ENCODE measurements at places on chromosomes 6 and 20.

DNA sequence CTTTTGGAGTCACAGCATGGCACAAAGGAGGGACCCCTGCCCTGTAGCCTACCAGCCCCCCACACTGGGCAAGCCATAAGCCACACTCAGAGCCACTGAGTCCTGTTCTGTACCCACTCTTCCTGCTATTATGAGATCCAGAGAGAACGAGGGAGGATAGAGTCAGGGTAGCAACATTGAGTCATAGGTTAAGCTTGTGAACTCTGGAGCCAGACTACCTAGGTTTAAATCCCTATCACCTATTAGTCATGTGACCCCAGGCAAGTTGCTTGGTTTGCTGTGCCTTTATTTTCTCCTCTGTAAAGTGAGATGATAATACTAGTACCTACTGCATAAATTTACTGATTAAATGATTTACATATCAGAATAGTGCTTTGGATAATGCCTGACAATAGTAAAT is 540 bp downstream of the CNBD2 start:
- ATAC-seq, result no peak

GRCh38 chr6:21972516-21972915 is 324.3 kb downstream of the PRL start:
- ATAC-seq, result no peak

DNA sequence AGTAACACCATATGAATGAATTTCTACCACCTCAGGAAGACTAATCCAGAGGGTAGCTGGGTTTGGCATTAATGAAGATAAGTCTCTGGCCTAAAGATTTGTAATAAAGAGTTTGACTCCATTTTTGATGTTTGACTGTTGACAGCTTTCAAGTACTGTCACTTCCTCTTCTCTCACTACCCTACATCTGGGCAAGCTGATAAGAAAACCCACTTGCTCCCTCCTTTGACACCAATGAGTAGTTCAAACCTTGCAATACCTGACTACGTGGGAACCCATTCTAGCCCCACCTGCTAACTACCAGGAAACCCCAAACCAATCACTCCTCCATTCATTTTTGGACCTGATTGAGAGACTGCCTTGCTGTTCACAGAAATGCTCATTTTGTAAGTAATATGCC is 621.5 kb downstream of the TENT5A start:
- no peak for ATAC-seq

GRCh38 chr20:63811491-63811875 is 19.6 kb downstream of the ZBTB46 start:
- ATAC-seq, result no peak

GRCh38 chr6:122730775-122731386 is 48.6 kb upstream of the FABP7 start:
- no peak for ATAC-seq

DNA sequence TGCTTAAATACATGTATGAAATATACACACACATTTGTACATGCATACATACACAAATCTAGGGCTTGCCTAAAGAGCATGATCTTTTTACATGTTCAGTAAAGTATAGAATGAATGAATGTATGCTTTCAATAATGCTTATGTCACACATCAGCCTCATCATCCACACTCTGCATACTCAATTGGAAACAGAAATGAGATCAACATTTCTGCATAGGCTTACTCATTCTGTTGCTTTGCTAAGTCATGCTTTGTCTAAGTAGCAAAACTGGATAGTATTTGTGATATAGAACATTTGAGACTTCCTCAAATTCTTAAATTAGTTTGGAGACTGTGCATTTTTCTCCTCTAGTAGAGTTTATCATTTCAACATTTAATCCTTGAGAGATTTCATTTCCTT is 343.3 kb downstream of the ADGRB3 start:
- no peak for ATAC-seq

DNA sequence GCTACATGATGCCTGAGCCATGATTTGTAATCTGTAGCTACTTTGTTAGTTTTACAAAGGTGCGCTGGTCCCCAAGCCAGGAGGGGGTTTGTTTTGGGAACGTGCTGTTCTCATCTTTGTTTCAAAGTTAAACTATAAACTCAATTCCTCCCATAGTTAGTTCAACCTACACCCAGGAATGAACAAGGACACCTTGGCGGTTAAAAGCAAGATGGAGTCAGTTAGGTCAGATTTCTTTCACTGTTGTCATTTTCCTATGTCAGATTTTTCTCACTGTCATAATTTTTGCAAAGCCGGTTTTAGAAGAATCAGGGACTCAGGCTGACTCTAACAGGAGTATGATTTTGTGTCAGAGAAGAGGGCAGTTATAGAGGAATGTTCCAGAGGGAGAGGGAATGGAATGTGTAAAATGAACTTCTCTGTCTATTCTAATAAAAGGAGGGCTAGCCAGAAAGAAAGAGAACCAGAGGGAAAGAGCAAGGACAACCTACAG is 2.3 kb upstream of the GMPR start:
- ATAC-seq, result no peak

GRCh38 chr6:10579803-10580202 is 58.7 kb downstream of the GCNT2 start:
- no peak for ATAC-seq

GRCh38 chr6:112054555-112055190 is 769 bp downstream of the CCN6 start:
- ATAC-seq, result no peak

- no peak for ATAC-seq
These were observed 717.9 kb upstream of the POU3F2 start for GRCh38 chr6:98116455-98116854.

GRCh38 chr6:28589234-28589956 is 63.7 kb downstream of the GPX5 start:
- ATAC-seq, result peak; percentile 53

GRCh38 chr20:47818016-47818415 is 32.7 kb upstream of the SULF2 start:
- no peak for ATAC-seq

GRCh38 chr6:3738381-3739131 is 13.0 kb downstream of the PXDC1 start:
- no peak for ATAC-seq

DNA sequence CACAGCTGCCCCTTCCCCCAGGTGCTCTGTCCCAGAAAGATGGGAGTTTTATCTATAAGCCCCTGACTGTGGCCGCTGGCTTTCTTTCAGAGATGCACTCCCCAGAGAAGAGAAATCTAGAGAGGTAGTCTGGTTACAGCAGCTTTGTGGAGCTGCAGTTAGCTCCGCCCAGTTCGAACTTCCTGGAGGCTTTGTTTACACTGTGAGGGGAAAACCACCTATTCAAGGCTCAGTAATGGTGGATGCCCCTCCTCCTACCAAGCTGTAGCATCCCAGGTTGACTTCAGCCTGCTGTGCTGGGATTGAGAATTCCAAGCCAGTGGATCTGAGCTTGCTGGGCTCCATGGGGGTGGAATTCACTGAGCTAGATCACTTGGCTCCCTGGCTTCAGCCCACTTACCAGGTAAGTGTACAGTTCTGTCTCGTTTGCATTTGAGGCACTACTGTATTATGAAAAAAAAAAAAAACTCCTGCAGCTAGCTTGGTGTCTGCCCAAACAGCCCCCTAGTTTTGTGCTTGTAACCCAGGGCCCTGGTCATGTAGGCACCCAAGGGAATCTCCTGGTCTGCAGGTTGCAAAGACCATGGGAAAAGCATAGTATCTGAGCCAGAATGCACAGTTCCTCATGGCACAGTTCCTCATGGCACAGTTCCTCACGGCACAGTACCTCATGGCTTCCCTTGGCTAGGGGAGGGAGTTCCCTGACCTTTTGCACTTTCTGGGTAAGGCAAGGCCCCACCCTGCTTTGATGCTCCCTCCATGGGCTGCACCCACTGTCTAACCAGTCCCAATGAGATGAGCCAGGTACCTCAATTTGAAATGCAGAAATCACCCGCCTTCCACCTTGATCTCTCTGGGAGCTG is 275.0 kb downstream of the CENPW start:
- no peak for ATAC-seq

DNA sequence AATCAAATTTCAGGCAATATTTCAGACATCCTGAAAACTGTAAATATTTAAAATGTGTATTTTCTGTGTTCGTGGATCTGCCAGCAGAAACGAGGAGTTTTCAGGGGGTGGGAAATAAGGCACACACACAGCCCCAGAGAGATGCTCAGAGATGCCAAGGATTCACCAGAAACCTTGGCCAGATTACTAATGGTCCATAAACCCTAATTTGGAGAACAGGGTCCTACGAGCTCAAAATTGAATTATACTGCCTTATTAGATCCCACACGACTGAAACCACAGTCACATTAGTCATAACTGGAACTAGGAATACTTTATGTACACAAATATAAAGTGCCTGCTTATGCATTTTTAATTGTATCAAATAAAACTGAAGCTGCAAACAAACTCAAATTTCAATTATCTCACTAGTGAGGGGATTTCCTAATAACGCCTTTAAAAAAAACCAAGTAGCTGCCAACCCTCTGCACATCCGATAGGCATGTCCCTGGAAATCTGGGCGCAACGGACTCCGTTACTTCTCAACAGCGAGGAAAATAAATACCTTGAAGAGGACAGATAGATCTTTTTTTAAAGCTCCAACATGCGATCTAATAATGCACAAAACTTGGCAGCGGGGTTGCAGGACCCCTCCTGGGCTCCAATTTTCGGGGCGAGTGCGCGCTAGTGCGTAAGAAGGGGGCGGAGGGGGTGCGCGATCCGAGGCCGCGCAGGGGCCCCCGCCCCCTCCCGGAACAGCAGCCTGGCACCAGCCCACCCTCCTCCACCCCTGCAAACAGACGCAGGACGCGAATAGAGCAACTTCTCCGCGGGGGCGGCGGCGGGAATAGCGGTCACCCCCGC is 897 bp downstream of the CHD6 start:
- ATAC-seq, result no peak

DNA sequence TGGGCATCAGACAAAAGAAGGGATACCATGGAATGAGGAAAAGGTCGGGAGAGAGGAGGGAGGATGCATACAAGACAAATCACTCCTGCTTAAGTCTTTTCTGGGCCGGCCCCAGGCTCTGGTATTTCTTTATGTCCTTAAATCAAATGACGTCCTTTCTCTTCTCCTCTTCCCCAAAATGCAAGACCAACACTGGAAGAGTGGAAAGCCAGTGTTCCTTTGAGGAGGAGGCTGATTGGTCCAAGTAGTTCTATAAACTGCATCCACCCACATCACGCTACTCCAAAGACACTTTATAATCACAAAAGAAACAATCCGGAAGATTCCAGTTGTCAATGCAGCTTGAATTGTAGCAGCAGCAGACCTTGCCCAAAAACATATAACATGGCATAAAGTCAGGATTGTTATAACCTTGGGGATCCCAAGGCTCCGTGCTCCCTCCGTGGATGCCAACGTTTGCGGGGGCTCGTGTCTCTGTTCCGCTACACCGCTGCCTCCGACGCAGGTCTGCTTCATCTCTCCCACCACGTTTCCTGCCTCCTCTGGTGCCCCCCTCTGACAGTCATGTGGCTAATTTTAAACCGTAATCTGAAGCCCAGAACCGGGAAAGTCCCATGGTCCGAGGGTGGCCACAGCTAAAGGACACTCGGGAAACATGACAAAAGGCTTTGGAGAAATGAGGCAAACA is 47.1 kb downstream of the MCUR1 start:
- ATAC-seq, result no peak

DNA sequence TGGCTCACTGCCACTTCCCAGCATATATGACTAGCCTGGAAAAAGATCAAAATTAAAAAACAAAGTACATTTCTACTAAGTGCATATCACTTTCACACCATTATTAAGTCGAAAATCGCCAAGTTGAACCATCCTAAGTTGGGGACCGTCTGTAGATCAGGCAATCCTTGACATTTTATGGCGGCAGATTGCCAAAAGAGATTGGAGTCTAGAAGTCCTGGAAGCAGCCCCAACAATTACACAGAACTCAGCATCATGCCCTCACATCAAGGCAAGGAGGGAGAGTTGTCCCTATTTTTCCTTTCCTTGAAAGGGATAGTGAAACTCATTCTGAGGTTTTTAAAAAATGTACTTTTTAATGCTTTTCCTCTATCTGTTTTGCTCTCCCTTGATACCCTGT is 30.7 kb downstream of the SLC22A3 start:
- ATAC-seq, result no peak

DNA sequence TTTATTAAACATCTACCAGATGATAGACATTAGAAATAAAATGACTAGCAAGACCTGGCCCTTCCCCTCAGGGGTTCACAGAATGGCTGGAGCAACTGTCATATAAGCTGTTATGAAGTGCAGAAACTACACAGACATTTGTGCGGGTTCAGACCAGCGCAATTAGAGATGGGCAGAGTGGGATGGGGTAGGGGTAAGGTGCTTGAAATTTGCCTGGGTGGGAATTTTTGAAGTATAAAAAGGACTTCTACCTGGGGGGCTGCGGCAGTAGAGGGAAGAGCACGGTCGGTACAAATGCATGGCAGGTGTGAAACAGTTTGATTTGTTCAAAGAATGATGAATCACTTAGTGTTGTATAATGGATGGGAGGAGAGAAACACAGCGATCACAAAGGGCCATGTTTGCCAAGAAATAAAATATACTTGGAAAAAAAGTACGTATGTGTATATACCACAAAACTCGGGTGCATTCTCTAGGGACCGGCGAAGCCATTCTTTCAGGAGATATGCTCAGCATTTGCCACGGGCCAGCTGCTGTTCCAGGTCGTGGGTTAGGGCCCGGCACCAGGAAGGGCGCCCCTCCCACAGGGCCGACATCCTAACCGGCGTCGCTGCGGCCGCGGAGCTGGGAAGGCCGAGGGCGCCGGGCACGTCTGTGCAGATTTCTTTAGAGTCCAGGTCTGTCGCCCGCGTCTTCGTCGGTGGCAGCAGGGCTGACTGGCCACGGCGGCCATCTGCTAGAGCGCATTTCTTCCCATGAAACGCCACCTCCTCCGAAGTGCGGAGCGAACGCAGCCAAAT is 809 bp upstream of the NOL7 start:
- ATAC-seq, result peak; percentile 25

- ATAC-seq, result no peak
These were observed 56.6 kb upstream of the CITED2 start for GRCh38 chr6:139430899-139431601.

- ATAC-seq, result no peak
These were observed 116.6 kb downstream of the PTPRK start for GRCh38 chr6:128403618-128404444.

- no peak for ATAC-seq
These were observed 68.0 kb downstream of the HS3ST5 start for GRCh38 chr6:114274836-114275235.

- ATAC-seq, result no peak
These were observed 90.6 kb downstream of the MAP3K4 start for GRCh38 chr6:161082215-161082614.

DNA sequence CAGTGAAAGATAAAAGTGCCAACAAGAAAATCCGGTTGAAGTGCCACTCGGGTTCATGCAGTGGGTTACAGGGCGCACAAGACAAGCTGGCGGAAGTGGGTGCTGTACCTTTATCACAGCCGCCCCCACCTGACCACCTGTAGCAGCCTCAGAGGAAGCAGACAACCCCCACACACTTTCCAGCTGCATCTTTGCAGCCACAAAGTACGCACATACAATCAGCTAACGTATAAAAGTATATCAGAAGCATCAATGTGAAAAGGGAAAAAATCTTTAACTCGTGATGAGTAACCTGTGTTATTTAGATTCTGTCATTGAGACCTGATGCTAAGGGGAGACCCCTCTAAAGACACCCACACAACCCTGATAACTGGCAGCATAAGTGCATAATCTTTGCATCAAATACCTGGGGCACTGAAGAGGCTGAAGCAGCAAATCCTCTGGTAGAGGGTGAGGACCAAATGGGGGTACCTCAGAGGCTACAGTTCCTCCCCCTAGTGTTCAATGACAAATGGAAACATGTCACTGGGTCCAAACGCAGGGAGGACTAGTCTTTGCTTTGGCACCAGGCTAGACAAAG is 22.1 kb downstream of the BACH2 start:
- peak; percentile 96 for ATAC-seq

All from activated CD4-positive, CD25-positive, alpha-beta regulatory T cell treated with anti-CD3 and anti-CD28 coated beads, Interleukin-2, amount 50 U/mL, for 24 hours (primary cell).